ENCODE measurements at places on chromosomes 12 and 14.

DNA sequence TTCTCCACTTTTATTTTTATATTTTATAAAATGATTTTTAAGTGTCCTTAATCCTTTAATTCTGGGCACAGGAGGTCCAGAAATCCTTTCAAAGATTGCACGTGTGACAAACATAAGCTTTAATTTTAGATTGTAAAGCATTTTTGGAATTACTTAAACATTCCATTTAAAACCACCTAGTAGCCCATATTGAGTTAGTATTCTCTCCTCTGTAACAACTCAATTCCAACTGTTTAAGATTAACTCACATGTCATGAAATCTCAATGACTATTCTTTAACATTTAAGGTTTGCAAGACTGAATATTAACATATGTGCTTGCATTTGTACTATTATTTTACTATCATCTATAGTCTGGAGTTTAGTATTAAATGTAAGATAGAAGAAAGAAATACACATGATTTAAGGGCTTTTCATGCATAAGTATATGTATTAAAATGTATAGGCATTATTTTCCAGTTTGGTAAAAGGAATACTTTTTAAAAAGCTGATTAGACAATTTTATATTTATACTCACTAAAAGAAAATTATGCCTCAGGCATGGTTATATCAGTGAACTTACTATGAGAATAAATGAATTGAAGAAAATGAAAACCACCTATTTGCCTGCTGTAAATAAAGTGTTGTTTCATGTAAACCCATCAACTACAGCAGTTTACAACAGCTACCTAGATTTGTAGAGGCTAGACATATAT lies 776.9 kb downstream of the SLC6A15 start:
- no peak for DNase-seq

- no peak for DNase-seq
These were observed 51.4 kb downstream of the MRPL42 start for GRCh38 chr12:93518725-93519124.

- DNase-seq, result peak; percentile 8
These were observed 8.6 kb downstream of the GLTP start for GRCh38 chr12:109871668-109872314.

DNA sequence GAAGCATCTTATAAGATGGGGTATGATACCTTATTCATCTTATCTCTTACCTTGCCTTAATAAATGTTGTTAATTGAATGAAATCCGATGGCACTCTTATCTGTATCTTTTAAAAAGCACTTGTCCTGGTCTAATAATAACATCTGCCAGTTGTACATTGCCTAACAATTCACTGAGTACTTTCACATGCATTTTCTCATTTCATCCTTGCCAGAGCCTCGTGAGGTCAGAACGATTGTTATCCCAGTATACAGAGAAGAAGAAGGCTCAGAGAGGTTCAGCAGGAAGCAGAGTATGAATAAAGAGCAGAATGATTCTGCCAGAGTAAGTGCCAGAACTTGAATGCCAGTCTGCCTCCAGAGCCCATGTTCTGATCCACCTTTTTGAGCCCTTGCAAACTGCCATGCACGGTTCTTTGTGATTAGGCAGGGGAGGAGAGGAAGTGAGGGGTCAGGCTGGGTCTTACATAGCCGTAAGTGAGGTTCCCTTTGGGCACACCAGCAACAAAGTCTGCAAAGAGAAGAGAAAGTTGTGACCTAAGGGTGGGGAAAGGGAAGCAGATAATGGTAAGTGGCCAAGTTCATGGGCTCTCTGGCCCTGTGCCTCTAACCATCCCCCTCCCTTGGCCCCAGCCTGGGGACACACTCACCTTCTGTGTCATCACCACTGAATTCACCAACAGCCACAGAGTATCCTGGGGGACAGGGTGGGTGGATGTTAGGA lies 11.7 kb downstream of the ITGA5 start:
- no peak for DNase-seq

DNA sequence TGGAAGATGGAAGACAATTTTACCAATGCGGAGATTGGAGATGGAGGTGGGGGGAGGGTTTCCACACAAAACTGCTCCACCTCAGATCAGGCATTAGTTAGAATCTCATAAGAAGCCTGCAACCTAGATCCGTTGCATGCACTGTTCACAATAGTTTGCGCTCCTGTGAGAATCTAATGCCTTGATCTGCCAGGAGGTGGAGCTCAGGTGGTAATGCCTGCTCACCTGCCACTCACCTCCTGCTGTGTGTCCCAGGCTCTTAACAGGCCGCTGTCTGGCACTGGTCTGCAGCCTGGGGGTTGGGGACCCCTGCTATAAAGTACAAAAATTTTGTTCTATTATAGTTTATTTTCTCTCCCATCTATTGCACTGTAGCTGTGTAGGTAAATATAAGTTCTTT lies 84.9 kb upstream of the FOXG1 start:
- DNase-seq, result no peak

DNA sequence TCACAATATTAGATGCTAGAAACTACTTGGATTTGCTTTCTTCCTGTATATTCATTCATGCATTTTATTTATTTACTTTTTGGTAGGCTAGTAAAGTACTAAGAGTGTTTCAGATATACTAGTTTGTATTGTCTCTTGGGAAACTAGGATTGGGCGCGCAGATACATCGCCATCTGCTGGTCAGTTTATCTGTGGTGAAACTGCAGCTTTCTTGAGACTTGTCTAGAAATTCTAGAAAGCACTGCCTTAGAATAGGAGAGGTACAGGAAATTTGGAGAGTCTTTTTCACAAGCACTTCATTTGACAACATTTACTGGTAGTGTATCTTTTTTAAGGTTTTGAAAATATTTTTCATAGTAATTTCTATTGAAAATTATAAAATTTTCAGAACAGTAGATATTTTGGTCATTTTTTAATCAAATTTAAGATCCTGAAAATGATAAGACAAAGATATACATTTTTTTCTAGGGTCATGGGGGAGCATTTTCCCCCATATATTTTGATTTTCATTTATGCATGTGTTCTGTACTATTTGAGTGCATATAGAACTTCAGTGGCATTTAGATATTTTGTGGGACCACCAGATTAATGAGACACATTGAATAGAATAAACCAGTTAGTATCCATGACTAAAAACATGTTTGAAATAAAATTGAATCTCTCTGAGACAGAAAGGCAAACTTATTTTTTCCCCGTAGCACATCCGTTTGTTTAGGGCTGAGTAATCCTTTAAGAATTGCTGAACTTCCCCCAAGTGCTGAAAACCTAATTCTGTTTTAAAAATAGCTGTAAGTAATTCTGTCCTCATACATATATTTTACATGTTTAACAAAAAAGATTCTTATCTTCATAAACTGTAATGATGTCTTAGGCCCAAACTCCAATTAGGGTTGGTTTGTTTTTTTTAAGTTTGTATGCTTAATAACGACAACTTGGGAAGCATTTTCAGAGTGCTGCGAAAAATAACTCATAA lies 44.5 kb downstream of the SLC38A6 start:
- no peak for DNase-seq

- DNase-seq, result no peak
These were observed 1.8 kb downstream of the PXMP2 start for GRCh38 chr12:132689227-132689626.

- no peak for DNase-seq
These were observed 207.9 kb downstream of the SYNE2 start for GRCh38 chr14:64060648-64061096.

- DNase-seq, result no peak
These were observed 5.4 kb downstream of the VSIG10 start for GRCh38 chr12:118098401-118098800.

GRCh38 chr14:101830271-101830670 lies 68.8 kb downstream of the PPP2R5C start:
- peak; percentile 25 for DNase-seq

DNA sequence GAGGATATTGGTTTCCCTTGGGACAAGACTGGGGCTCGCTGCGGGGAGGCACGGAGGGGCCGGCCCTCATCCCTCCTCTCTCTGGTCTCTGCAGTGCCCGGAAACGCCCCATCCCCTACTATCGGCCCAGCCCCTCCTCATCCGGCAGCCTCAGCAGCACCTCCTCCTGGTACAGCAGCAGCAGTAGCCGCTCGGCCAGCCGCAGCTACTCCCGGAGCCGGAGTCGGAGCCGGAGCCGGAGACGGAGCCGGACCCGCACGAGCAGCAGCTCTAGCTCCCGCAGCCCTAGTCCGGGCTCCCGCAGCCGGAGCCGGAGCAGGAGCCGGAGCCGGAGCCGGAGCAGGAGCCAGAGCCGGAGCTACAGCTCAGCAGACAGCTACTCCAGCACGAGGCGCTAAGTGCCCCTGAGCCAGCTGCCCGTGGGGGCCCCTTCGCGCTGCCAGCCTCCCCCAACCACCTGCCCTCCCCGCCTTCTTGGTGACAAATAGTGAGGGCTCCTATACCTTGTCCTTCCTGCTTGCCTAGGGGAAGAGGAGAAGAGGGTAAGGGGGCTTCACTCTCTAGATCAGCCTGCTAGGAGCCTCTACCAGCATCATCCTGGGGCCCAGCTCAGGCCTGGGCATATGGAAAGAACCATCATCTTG lies 22.2 kb upstream of the HSPB8 start:
- DNase-seq, result no peak

- no peak for DNase-seq
These were observed 86.4 kb upstream of the SINHCAF start for GRCh38 chr12:31412292-31412801.

- no peak for DNase-seq
These were observed 13.1 kb upstream of the METAP2 start for GRCh38 chr12:95460896-95461295.

Measured in hypothalamus (tissue), 51 donors.